ENCODE measurements at places on chromosomes 16 and 17. TPM values are rescaled to one million over a fixed set of nuclear protein-coding genes. Genes with fewer than 3 reads are reported as not detected.

Gene FGF11
- 9.6 TPM for polyA plus RNA-seq

Gene GRN
- 44.6 TPM for polyA plus RNA-seq

Gene ARL5C
- not detected for polyA plus RNA-seq

Gene FA2H
- polyA plus RNA-seq: 0.04 TPM

- no peak for DNase-seq
These were observed 77.6 kb upstream of the TNRC6C start for GRCh38 chr17:77880711-77881450.

GRCh38 chr17:58326609-58327362 is 1.8 kb downstream of the TSPOAP1 start:
- DNase-seq: peak; percentile 32

GRCh38 chr16:74768239-74768638 is 6.4 kb downstream of the FA2H start:
- no peak for DNase-seq

DNA sequence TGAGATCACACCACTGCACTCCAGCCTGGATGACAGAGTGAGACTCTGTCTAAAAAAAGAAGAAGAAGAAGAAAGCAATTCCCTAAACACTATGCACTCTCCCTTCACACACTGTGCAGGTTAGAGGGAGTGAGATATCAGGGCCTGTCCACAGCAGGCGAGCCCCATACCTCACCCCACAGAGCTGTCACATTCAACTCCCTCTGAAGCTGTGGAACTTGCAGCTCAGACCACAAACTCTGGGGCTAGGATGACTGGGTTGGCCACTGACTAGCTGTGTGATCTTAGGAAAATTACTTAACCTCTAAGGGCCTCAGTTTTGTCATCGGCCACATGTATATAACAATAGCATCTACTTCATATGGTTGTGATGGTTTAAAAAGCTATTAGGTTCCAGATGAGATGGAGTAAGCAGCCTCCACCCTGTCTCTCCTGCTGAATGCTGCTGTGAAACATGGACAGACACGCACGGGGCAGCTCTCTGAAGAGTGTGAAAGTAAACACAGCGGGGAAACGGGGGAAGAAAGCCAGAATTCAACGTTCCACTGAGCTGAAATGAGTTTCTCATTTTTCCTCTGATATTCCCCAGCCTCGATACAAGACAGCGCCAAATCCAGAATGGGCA is 13.6 kb upstream of the PYY start:
- DNase-seq: no peak

DNA sequence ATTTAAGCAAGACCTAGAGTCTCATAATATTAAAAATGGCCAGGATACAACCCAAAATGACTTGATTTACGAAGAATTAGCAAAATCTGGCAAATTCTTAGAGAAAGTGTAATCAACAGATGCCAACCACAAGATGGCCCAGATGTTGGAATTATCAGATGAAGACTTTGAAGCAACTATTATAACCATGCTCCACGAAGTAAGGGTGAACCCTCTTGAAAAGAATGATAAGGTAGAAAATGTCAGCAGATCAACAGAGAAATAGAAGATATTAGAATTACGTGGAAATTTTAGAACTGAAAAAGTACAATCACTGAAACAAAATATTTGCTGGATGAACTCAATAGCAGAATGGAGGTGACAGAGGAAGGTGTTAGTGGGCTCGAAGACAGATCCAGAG is 50.1 kb upstream of the CLEC19A start:
- DNase-seq: no peak

- no peak for DNase-seq
These were observed 22.4 kb downstream of the LITAF start for GRCh38 chr16:11564046-11564926.

- no peak for DNase-seq
These were observed 45.2 kb upstream of the NUDT7 start for GRCh38 chr16:77677129-77677528.

GRCh38 chr16:84082110-84082509 is 34.6 kb downstream of the MBTPS1 start:
- no peak for DNase-seq

Measured in heart left ventricle (tissue), 16 donors.